SHP77 treated with DMSO at 0.1 percent for 48 hours (cell line): ENCODE measurements at places on chromosomes 13 and 19.

DNA sequence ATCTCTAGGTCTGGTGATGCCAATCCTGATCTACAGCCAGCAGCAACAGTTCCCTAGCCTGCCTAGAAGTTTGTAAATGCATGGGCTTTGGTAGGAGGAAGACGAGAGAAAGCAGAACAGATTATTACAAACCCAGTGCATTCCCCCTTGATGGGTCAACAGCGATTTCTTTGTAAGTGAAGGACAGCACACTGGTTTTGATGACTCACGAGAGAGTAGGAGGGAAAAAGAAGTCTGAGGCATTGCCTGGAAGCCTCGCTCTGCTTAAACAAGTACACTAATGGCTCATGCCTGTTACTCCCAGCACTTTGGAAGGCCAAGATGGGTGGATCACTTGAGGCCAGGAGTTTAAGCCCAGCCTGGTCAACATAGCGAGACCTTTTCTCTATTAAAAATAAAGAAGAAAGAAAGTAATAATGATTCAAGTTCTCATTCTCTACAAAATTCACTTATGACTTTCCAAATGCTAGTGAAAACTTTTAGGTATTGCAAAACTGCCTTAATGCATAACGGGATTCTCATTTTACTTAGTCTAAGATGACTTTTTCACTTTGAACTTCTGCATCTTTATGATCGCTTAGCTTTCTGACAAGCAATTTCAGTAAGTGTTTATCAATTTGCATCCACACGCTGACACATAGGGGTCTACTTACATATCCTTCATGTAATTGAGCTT lies 47.7 kb upstream of the USPL1 start:
- no peak for DNase-seq

DNA sequence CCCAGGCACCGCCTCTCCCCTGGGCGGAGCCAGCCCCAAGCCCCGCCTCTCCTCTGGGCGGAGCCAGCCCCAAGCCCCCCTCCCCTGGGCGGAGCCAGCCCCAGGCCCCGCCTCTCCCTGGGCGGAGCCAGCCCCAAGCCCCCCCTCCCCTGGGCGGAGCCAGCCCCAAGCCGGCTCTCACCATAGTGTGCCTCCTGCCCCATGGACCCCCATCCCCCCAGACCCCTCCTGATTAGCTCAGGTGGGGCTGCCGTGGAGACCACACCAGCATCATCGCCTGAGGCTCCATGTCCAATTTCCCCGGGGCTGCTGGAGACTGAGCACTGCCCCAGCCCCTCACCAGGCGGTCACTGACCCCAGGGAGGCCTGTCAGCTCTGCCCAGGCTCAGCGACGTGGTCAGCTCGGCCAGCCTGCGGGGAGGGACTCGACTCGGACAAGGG lies 4.2 kb upstream of the MADCAM1 start:
- no peak for DNase-seq

DNA sequence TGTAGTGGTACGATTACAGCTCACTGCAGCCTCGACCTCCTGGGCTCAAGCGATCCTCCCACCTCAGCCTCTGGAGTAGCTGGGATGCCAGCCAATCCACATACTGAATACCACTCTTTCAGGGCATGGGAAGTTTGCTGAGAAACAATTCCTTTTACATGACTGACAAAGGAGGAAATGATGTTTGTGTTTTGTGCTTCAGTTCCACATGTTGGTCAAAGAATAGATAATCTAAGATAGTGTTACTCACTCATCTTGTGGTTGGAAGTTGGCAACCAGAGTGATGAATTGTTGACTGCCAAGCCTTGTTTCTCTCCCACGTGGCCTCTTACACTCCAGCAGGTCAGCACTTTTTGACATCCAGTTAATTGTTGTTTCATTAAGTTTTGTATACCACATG lies 7.6 kb downstream of the MBD3L2B start:
- DNase-seq, result no peak

DNA sequence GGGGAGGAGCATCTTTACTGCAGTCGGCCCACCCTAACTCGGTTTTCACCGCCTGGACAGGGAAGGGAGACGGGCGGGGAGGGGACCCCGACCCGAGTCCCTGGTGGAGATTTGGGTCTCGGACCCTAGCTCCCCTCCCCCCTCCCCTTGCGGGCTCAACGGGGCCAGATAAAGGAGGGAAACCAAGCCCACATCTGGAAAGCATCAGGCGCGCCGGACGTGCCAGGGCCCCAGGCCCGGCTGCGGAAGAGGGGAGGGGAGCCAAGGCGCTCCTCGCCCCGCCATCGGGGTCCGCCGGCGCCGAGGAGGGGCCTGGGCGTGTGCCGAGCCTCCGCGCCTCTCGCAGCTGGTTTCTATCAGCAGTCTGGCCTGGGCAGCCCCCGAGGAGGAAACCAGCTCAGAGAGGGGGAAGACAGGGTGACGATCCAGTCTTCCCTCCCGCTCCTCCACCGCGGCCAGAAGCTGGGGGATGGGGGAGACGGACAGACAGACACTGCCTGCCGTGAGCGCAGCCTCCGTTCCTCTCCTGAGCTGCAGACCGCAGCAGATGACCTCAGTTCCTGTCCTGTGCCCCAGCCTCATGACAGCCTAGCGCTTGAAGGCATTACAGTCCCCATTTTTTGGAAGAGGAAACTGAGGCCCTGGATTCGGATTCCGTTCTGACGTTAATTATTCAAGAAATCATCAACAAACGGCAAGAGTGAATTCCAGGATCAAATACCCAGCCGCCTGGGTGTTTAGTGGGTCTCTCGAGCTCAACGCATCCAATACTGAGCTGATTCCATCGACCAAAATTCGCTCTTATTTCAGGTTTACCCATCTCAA lies 3.6 kb upstream of the GNG8 start:
- no peak for DNase-seq

- DNase-seq, result peak; percentile 56
These were observed 67.8 kb downstream of the SPACA7 start for GRCh38 chr13:112443995-112444311.

- no peak for DNase-seq
These were observed 466.3 kb downstream of the COG6 start for GRCh38 chr13:40121722-40122121.

GRCh38 chr13:83272652-83273240 lies 609.5 kb downstream of the SLITRK1 start:
- DNase-seq, result no peak

DNA sequence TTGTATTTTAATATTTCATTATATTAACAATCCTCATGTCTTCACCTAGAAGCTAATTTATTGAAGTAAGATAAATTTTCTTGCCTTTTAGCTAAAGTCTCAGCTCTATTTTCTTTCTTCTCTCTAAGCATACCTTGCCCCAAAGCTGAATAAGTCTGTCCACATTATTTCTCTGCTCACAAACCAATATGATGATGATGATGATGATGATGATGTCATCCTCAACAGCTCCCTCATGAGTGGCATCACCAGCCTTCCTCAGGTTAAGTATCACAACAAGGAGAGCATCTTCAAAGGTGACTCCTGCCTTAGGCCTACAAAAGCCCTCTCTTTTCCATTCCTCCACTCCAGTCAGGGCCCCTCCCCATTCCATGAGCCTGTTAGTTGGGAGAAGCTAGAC lies 31.9 kb upstream of the ATP12A start:
- DNase-seq, result no peak

DNA sequence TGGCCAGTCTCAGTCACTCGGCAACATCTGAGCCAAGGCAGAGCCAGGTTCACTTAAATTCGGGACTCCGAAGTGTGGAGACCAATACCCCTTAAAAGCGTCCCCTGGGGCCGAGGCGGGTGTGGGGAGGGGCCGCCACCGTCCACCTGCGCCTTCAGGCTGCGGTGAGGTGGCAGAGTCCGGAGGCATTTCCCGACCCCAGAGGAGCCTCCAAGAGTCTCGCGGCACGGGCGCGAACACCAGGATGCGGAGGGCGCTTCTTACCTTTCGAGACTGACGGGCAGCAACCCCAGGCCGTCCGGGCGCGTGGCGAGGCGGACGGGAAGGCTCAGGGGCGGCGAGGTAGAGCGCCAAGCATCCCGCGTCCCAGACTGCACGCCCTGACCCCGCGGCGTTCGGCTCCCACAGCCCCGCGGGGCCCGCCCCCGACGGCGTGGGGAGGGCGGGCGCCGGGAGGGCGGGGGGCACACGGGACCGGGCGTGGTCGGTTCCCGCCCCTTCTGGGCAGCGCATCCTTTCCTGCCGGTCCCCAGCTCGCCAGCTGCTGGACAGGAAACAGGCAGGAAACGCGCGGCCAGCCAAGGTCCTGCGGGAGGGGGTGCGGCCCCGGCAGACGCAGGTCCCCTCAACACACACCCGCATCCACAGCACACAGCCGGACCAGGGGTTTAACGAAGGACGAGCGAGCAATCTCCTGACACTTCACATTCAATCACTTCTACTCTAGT lies at the start of gene THSD1:
THSD1 (minus strand) TSS at position 406 of the 728 bp plus-strand sequence. CDS start 3,572 bp downstream, outside the sequence.
- DNase-seq, result no peak

- no peak for DNase-seq
These were observed 159.1 kb upstream of the KL start for GRCh38 chr13:32857077-32857476.

- no peak for DNase-seq
These were observed 369.3 kb downstream of the KLF5 start for GRCh38 chr13:73428137-73428536.

DNA sequence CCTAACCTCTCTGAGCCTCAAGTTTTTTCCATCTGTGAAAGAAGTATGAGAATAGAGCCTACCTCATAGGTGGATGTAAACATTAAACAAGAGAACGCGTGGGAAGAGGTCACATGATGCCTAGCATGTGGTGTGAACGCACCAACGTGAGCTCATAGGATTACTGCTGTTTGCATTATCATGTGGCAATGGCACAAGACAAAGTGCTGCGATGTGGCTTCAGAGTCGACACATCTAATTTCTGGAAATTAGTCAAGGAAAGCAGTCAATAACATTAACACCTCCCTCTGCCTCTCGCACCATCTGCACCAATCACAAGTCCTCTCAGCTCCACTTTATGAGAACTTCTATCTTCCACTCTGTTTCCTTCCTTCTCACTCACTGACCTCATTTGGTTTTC lies 489.7 kb downstream of the COG6 start:
- DNase-seq, result no peak

DNA sequence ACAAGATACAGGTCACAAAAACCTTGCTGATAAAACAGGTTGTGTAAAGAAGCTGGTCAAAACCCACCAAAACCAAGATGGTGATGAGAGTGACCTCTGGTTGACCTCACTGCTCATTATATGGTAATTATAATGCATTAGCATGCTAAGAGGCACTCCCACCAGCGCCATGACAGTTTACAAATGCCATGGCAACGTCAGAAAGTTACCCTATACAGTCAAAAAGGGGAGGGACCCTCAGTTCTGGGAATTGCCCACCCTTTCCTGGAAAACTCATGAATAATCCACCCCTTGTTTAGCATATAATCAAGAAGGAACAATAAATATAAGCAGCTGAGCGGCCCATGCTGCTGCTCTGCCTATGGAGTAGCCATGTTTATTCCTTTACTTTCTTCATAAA lies 434.1 kb downstream of the ZNF536 start:
- DNase-seq, result no peak

DNA sequence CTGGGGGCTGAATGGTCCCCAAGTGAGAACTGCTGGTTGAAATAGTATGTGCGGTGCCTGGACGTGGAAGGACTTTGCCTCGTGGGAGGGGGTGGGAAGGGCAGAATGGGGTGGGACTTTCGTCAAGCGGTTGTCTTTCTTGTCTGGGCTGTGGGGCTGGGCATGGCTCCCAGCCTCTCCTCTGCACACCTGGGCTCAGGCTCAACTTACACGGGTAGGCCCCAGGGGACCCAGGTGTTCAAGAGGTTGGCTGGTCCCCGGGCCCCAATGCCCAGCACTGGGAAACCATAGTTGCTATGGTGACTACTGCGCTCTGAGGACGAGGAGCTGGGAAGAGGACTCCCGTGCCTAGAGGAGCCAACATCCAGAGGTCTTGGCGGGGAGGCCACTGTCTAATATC lies 7.3 kb downstream of the NWD1 start:
- DNase-seq, result no peak

- no peak for DNase-seq
These were observed 48.0 kb downstream of the GGACT start for GRCh38 chr13:100540621-100541020.

- no peak for DNase-seq
These were observed 671.5 kb upstream of the PCDH20 start for GRCh38 chr13:62087124-62087523.

- no peak for DNase-seq
These were observed 108.7 kb downstream of the DPF1 start for GRCh38 chr19:38115271-38115802.

DNA sequence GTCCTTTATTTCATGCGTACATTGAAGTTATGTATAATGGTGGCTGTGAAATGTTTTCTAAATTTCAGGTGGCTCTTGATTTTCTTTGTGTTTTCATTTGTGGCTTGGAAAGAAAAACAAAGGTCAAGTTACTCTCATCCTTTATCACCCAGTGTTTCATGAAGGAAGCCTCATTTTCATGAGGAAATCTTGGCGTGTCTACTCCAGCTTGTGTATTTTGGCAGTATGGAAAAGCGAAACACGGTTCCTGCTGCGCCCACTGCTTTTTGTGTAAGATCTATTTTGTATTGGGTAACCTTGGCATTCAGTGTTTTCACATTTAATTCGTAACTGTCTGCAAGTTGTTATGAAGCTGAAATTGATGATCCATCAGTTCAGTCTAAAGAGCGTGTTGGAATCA lies 147.0 kb upstream of the RNF113B start:
- no peak for DNase-seq

GRCh38 chr13:93254775-93255174 lies 28.2 kb downstream of the GPC6 start:
- DNase-seq, result no peak

GRCh38 chr13:76385586-76385985 lies 500.6 kb downstream of the KCTD12 start:
- DNase-seq, result no peak

DNA sequence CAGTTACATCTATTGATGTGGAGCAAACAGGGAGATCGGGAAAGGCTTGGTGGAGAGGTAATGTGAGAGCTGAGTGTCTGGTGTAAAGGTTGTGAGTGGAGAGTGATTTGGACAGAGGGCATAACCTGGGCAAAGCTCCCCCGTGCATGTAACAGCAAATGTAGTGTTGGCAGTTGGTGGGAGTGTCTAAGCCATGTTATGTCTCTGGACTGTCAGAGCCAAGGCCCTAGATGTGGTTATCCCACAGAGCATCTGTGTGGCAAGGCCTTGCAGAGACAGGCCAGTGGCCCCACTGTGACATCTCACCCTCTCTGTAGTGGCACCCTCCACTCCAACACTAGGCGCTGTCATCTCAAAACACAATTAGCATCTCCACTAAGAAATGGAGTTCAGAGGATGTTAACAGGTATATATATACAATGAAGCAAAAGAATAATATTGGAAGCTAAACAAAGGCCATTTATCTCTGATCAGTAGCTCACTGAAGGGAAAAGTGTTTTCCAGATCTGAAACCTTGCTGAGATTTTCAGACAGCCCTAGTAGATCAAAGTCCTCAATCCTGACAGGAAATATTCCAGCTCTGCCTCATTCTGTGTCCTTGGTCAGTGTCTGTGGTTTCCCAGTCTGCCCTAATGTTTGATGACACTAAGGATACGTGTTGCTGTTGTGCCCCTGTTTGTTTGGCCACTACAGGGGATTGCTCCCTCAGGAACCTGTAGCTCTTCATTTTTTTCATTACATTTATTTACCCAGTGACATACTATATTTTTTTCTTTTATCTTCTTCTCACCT lies 20.2 kb downstream of the POLR1D start:
- no peak for DNase-seq
